ENCODE measurements at places on chromosomes 11 and 22.

GRCh38 chr22:50274311-50274710, 4.1 kb upstream of the MAPK11 start:
- DNase-seq = peak; percentile 79

- peak; percentile 22 for DNase-seq
These were observed 109.2 kb upstream of the GAL start for GRCh38 chr11:68575025-68575665.

- peak; percentile 45 for DNase-seq
These were observed 83.4 kb downstream of the TRIM51G start for GRCh38 chr11:48900131-48900800.

DNA sequence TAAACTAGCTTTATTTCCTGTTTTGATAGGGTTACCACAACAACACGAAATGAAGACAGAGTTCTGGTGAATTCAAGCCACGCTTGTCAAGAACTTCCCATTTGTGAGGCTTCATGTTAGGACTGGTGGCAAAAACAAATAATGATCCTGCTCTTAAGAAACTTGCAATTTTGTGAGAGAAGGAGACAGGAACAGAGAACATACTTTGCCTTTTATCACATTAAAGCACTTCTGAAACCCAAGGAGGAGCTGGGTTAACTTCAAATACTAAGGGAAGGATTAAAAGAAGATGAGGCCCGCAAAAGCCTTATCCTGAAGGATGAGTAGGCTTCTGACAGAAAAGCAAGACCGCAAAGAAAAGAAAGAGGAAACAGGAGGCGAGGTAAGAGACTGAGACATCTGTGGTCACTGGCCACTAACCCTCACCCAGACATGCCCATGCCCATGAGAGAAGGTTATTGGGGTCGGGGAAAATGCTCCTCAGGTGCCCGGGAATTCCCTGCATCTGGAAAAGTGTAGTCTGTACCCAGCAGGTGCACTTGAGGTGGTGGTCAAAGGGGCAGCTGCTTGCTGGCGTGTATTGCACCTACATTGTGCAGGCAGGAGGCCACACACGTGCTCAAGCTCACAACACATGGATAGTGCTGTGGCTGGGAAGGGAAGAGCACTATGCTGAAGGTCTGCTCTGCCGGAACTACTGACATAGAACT, 50.5 kb downstream of the MAPK1 start:
- peak; percentile 70 for DNase-seq

DNA sequence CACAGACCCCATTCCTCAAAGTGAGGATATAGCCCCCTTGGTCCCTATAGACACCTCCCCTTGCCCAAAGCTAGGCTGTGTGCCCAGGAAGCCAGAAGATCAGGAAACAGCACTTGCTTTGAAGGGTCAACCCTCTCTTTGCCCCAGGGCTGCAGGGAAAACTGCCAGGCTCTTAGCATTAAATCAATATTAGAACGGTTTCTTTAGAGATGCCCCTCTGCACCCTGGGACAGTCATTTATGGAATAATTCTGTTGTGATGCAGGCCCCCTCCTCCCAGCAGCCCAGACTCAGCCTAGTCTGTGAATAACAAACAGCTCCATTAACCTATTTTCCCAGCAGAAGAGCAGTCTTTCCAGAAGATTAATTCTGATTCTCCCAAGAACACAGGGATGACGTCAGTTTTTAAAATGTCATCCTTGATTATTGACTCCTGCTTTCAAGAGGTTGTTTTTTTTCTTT, 11.6 kb upstream of the CAPN5 start:
- DNase-seq = no peak

DNA sequence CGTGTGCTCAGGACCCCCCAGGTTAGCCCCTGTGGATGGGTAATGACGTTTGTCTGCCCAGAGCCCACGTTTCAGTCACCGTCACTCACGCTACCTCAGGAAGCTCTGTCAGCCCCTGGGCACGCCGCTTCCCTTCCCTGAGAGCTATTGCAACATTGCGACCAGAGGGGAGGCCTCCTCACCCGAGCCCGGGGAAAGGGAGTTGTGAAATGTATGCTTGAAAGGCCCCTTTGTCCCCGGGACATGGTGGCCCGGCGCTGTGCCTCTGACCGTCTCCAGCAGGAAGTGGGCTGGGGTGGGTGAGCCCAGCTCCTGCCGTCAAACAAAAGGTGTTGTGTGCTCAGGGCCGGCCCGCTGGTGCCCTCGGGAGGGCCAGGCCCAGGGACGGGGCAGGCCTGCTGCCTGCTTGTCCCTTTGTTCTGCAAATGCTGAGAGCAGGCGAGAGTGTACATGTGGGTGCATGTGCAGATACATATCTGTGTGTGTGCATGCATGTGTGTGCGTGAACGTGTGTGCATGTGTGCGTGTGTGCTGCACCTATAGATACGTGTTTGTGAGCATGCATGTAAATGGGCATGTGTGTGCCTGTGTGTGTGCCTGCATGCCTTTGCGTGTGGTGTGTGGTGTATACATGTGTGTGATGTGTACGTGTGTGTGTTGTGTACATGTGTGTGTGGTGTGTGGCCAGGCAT, 1125.0 kb downstream of the BRD1 start:
- no peak for DNase-seq

DNA sequence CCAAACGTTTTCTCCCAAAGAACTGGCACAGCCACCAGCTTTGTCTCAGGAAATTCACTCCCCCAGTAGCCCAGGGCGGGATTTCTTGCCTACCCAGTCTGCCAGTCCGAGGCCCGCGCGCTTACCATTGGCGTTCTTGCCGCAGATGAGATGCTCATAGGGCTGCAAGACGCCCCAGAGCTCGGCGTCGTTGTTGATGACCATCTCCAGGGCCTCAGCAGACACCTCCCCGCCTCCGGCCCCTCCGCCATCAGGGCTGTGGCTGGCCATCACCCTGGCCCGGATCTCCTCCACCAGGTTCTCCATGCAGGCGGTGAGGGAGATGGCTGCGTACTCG, 1.3 kb downstream of the ABTB2 start:
- DNase-seq = peak; percentile 60

- DNase-seq = peak; percentile 31
These were observed 78.5 kb downstream of the SPON1 start for GRCh38 chr11:14041040-14041439.
